Colonic mucosa (tissue), 4 donors: ENCODE measurements at places on chromosomes 4 and X.
A peak's percentile ranks its signal among the peaks of the same experiment; 100 is the strongest.

DNA sequence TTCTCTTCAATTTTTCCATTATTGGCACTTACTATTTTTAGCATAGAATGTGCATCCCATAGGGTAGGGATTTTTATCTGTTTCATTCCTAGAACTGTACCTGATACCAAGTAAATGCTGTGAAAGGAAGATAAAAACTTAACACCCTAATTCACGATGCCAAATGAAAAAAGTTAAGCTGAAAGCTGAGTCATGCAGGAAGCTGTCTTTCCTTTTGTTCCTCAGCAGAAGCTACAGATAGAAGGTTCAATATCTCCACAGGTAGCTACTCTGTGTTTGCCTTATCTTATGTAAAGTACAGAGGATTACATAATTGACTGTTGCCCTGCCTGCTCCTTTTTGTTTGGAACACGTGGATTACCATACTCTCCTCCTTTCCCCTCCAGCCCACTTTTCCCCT, 77.0 kb downstream of the LRP2BP start:
- no peak for DNase-seq

- peak; percentile 32 for DNase-seq
Measured at GRCh38 chr4:68349279-68349648, 626 bp downstream of the YTHDC1 start.

DNA sequence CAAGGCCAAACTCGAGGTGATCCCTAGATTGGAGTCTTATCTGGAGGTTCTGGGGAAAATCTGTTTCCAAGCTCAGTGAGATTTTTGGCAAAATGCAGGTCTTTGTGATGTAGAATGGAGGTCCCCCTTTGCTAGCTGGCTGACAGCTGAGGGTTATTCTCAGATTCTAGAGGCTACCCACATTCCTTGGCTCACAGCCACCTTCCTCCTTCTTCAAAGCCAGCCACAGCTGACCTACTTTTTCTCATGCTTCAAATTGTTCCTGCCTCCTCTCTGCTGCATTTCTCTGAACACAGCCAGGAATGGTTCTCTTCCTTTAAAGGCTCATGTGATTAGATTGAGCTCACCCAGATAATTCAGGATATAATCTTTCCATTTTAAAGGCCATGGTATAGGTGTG, 86.9 kb downstream of the VCX3A start:
- no peak for DNase-seq

DNA sequence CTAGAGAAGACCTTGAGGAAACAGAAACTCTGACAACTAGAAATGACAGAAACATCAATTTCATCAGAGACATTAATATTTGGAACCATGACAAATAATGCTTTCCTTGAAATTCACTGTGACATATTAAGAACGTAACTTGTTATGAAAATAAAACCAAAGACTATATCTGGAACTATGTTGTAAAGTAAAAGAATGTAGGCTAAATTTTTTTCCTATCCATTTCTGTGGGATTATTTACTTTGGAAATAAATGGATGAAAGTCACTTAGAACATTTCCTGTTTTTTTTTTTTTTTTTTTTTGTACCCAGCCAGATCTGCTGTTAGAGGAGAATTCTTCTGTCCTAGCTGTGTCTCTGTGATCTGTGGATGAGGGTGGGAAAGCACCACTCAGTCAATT, 255.9 kb downstream of the SPRY1 start:
- DNase-seq = no peak

DNA sequence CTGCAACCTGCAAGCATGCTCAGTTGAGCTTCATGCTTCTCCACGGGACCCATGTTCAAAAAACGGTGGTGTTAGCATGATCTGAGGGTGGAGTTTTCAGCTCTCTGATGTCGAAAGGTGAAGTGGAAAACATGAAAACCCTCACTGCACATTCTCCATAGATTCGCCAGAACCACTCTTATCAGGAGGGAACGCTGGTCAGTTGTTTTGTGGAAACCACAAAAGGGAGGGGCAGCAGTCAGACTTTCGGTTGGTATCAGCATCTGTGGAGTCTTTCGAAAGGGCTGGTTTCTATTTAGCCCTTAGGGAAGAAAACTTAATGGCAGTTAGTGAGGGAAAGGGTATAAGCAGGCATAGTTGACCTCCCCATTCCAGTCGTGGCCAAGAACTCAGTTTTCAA, 12.6 kb downstream of the PPA2 start:
- no peak for DNase-seq

GRCh38 chrX:47060708-47061107, 17.5 kb upstream of the RGN start:
- DNase-seq = no peak

GRCh38 chr4:119510395-119511149, 118.0 kb downstream of the PDE5A start:
- no peak for DNase-seq

GRCh38 chrX:38891641-38892413, 90.6 kb downstream of the MID1IP1 start:
- no peak for DNase-seq

GRCh38 chrX:896256-896655, 265.7 kb downstream of the SHOX start:
- no peak for DNase-seq

GRCh38 chrX:138294951-138295350, 416.6 kb downstream of the FGF13 start:
- no peak for DNase-seq

GRCh38 chrX:4825550-4825949, 1112.1 kb upstream of the PRKX start:
- DNase-seq = no peak

DNA sequence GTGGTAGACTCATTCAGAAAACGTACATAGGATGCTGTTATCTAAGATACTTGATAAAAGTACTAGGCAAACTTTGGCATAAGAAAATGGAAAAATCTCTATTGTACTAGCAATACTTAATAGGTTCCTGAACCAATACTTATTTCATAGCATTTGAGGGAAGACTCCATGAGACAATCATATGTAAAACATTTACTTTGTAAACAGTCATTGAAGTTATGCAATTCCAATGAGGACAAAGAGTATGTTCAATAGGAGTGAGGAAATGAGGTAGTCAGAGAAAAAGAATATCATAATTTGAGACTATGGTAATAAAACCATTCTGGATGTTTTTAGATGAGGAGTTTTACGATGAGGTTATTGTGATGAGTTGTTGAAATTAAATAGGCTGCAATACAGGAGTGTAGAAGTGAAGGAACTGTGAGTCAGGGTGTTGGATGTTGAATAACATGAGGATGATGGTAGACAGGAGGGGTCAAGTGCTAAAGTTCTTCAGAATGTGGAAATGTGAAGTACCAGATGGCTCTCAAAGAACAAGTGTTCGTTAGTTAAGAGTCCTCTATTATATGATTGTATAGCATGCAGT, 397.9 kb downstream of the PPP3CA start:
- no peak for DNase-seq
